ENCODE measurements at places on chromosomes 1 and 21.

GRCh38 chr1:103194984-103195383 is 86.7 kb upstream of the COL11A1 start:
- DNase-seq: no peak

DNA sequence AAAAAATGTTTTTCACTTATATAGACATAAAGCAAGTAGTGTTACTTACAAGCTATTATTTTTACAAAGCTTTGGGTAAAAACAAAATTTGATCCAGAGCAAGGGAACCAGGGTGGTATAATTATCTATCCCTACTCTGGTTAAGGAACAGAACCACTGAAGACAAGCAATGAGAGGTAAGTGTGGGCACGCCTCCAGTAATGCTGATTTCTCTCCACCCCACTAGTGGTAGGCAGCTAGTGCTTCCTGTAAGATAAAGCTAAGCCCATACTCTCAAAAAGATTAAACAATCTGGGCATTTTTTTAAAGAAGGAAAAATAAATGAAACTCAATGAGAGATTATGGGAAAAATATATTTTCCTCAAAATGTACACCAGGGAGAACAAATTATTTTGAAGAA is 22.1 kb downstream of the TFB2M start:
- no peak for DNase-seq

DNA sequence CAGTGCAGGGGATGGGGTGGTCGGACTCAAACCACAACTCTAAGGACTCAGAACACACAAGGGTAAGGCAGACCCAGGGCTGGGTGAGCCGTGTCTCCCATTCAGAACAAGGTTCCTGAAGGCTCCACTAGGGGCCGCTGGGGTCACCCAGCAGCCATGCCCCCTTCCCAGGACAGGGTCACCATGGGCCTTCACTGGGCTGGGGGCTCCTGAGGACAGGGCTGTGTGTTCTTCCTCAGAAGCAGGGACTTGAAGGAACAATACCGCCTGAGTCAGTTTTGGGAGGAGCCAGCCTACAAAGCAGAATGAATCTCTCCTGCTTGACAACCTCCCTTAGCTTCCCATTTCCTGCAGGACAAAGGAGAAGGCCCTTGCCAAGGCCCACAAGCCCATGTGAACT is 15.4 kb downstream of the RIMS3 start:
- no peak for DNase-seq

- DNase-seq: peak; percentile 8
Observed at GRCh38 chr21:26389971-26390641, 183.0 kb downstream of the CYYR1 start.

GRCh38 chr1:5610432-5610831 is 381.8 kb downstream of the NPHP4 start:
- no peak for DNase-seq

DNA sequence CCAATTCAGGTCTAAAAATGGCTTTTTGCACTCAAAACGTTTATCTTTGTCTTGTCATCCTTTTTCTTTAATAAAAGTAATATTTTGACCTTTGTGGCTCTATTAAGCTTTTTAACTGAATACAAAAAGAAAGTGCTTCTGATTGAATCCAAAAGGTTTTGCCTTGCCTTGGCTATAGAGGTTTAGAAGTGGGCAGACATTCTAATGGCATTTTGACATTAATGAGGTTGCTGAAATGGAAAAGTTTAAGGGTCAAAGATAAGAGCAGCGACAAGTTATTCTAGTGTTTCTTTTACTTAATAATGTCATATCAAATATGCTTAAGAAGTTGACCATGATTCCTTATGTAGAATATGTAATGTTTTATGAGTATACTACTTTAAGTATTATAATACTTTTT is 120.2 kb downstream of the ADGRL2 start:
- DNase-seq: no peak

DNA sequence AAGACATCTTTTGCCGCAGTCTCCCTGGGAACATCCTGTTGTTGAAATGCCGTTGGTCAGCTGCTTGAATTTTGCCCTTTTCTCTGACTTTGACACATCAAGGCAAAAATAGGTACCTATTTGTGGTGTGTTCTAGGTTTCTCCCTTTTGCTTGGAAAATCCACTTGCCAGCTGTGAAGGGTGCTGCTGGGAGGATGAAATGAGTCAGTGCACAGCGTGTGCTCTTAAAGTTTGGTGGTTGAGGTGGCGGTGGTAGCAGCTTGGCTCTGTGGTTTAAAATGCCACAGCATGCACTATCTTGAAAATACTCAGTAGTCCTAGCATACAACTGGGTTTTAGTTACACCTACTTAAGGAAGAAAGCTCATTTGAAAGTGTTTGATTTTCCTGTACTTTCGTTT is 183.8 kb downstream of the DHRS3 start:
- no peak for DNase-seq

GRCh38 chr1:234550341-234551031 is 59.5 kb downstream of the IRF2BP2 start:
- DNase-seq: no peak

GRCh38 chr1:205348554-205349487 is 7.9 kb downstream of the KLHDC8A start:
- DNase-seq: no peak

DNA sequence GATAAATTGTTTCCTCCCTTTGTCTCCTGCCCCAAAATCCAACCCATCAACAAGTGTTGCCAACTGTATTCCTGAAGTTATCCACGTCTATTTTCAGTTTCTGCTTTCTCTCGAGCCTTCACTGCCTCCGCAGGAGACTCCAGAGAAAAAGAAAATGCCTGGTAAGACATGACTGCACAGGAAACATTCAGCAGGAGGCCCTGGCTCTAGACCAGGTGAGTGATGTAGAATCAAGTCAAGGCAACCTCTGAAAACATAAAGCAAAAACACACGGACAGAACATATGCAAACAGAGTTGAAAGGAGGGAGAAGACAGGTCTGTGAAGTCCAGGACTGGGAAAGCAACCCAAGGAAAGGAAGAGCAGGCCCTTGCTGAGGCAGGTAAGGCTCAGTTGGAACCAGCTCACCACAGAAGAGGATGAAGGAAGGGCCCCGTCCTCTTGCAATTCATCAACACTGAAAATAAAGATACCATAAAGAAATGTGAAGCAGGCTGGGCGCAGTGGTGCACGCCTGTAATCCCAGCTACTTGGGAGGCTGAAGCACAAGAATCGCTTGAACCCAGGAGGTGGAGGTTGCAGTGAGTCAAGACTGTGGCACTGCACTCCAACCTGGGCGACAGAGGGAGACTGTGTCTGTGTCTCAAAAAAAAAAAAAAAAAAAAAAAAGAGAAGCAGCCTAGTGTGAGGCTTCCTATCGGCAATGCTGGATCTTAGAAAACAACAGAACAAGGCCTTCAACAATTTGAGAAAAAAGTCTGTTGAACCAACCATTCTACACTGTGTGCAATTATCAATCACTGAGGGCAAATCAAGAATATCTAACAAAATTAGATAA is 8.8 kb downstream of the NOL9 start:
- no peak for DNase-seq

DNA sequence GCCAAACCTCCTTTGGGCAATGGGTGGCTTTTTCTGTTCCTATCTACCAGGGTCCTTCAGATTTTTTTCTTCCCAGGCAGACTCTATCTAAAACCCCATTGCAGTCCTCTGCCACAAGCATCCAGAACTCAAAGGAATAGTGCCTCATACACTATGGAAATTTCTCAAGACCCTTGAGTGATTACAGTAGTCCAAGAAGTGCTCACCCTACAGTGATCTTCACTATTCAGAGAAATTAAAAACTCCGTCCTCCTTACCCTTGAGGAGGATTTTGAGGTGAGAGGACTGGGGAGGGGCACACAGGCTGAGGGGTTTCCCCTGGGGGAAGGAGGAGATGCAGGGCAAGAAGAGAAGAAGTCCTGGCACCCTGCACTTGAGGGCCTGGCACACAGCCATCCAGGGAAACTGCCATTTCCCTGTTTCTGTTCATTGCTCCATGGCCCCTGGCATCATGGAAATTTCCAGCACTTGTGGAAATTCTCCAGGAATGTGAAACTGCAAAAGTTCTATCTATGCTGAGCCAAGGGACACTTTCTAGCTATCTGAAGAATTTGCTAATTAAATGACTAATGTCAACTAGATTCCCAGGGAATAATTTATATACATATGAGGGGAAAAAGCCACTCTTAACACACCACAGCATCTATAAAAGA is 102.5 kb upstream of the ATP1B1 start:
- DNase-seq: no peak

GRCh38 chr1:212901290-212901689 is 43.2 kb downstream of the FLVCR1 start:
- no peak for DNase-seq

DNA sequence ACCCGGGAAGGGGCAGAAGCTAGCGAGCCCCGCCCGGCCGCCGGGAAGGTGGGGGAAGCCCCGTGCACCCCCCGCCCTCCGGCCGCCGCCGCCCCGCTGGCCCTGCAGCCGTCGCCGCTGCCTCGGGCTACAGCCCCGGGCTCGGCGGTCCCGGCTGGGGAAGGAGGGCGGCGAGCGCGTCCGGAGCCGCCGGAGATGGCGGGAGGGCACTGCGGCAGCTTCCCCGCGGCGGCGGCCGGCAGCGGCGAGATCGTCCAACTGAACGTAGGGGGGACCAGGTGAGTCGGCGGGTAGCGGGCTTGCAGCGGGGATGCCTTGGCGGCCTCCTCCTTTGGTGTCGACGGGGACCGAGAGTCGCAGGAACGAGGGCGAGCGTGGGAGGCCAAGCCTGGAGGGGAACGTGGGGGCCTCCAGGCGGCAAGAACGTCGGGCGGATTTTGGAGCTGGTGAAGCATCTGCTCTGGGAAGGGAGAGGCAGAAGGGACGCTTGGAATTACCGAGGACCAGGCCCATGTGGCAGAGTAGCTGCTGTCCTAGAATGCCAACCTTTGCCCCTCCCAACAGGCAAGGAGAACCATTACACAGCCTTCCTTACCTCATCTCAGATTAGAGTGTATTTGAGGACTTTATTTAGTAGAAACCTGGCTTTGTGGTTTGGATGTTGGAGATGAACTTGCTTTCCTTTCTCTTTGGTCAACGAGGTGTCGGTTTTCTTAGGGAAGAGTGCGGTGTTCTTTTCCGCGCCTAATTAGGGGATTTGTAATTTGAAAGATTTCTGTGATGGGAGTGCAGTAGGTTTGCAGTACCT is 591 bp downstream of the KCTD3 start:
- peak; percentile 26 for DNase-seq

- DNase-seq: no peak
Observed at GRCh38 chr1:204294357-204294756, 65.4 kb downstream of the PLEKHA6 start.

Data from GF-D8 (cell line).